T-helper 1 cell (primary cell): ENCODE measurements at places on chromosomes 7 and 10.

GRCh38 chr7:10076660-10077300, 896.9 kb upstream of the PHF14 start:
- DNase-seq = no peak

GRCh38 chr10:47058961-47059391, 147.7 kb downstream of the PTPN20 start:
- DNase-seq = no peak

GRCh38 chr10:44552726-44553125, 167.8 kb upstream of the CXCL12 start:
- DNase-seq = no peak

GRCh38 chr10:93352638-93353383, 129.3 kb downstream of the MYOF start:
- no peak for DNase-seq

DNA sequence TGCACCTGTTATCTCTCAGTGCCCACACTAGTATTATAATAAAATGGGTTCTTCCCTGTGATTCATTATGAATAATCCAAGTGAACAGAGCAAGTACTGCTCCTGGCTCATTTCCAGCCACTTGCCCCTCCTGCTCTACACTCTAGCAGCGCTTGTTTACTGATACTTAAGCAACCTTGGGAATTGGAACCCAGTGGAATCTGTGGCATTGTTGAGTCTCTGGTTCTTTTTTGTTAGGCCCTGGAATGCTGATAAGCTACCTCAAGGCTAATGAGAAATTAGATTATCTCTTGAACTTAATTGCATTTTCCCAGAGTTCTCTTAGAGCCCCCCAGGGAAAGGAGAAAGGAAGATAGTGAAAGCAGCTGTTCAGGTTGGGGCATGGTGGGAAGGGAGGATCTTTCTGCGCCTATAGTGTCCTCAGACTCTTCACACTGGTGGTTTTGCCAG, 34.0 kb downstream of the PRKAR2B start:
- DNase-seq = no peak

GRCh38 chr7:951881-952547, 2.5 kb downstream of the ADAP1 start:
- DNase-seq = no peak

DNA sequence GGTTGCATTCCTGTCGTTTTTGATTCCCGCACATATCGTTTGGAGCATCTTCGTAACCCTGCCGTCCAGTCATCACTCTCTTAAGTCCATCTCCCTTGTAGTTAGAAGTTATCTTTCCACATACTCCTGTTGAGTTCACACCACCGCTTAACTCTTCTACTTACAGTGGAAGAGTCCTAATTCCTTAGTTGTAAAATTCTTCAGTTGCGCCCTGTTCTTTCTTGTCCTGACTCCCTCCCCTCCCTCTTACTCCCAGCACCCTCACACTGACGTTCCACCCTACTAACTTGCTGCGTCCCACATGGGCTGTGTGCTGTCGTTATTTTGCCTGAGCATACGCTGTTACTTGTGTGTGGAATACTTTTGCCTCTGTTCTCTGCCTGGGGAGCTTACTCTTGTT, 11.7 kb downstream of the DNAJB6 start:
- DNase-seq = no peak

GRCh38 chr10:130933008-130933390, 378.5 kb downstream of the TCERG1L start:
- DNase-seq = no peak

GRCh38 chr10:57891201-57892006, 376.3 kb downstream of the IPMK start:
- DNase-seq = no peak

DNA sequence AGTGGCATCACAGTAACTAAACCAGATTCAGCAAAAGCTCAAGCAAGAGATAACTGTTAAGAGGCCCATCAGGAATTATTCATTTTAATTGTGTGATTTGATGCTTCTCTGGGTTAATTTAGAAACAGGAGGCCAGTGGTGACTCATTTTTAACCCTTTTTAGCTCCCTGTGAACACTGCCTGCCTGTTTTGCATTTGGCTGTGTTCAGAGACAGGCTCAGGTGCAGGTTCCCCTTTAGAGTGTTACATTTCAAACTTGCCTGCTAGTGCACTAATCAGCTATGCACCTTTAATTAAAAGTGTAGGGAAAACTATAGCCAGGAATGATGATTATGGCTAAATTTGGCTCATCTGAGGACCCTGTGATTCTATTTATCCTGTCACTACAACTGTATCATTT, 6.5 kb downstream of the STAMBPL1 start:
- DNase-seq = no peak

DNA sequence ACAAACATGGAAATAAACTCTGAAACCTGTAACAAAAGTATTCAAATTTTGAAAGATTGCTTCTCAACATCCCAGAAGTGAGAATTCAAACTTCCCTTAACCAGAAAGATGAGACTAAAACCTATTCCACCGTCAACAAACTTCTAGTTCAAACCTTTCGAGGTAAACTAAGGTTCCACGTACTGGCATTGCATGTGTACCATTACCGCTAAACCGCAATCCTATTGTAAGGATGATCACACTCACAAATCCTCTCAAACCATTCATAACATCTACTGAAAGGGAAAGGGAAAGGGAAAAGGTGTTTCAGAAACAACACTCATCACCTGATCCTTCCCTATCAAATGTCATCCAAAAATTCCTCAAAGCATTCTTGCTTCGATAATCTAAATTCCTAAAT, 3.1 kb downstream of the SMURF1 start:
- no peak for DNase-seq

DNA sequence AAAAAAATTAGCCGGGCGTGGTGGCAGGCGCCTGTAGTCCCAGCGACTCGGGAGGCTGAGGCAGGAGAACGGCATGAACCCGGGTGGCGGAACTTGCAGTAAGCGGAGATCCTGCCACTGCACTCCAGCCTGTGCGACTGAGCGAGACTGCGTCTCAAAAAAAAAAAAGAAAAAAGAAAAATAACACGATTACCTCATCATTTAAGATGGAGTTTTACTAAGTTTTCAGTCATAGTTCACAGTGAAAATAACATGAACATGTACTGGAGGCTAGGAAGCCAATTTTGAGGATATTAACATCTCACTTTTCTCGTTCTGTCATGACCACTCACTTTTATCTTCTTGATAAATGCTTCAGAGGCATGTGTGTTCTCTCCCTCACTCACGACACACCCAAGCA, 3.1 kb upstream of the RUNDC3B start:
- DNase-seq = no peak

- DNase-seq = no peak
Observed at GRCh38 chr7:92056286-92056685, 78.0 kb downstream of the CYP51A1 start.
